ENCODE measurements at places on chromosomes 4 and X.

DNA sequence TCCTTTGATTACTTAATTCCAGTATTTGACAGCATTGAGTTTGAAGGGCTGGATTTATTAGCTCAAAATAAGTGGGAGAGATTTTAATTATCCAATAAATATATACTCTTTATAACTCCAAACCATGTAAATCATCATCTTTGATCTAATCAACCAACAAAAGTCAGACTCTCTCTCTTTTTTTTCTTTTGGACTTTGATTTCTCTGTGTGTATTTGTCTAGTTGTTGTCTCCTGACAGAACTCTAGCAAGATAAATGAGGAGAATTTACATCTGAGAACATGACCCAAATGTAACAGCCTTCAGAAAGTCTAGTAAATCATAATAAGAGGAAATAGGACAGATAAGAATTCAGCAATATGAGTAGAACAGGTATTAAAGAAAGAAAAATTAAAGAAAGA, 567.1 kb downstream of the PPARGC1A start:
- DNase-seq, result no peak

GRCh38 chr4:1447676-1448588, 41.7 kb upstream of the NKX1-1 start:
- DNase-seq, result no peak

DNA sequence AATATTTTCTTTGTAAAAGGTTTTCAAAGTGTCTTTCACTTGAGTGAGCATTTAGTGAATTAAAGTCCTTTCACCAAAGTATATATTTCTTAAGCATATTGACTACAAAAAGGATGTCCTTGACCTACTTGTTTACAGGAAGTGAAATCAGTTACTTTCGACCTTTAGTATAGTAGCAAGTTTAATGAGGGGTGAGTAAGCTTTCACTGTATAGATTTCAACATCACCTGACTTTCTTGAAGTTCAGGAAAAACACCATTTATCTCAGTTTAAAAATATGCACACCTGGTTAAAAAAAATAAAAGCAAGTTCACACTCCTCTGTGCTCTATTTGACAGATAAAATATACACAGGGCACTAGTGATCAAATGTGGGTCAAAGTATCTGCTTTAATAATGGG, 88.1 kb downstream of the CCSER1 start:
- DNase-seq, result no peak

- no peak for DNase-seq
These were observed 24.4 kb upstream of the SMARCA5 start for GRCh38 chr4:143489106-143489505.

GRCh38 chrX:39643550-39643949, 454.2 kb downstream of the BCOR start:
- DNase-seq, result no peak

GRCh38 chrX:107654872-107655761, 26.8 kb downstream of the PRPS1 start:
- DNase-seq, result no peak

GRCh38 chrX:12921886-12922598, 15.6 kb downstream of the TLR8 start:
- DNase-seq, result no peak

DNA sequence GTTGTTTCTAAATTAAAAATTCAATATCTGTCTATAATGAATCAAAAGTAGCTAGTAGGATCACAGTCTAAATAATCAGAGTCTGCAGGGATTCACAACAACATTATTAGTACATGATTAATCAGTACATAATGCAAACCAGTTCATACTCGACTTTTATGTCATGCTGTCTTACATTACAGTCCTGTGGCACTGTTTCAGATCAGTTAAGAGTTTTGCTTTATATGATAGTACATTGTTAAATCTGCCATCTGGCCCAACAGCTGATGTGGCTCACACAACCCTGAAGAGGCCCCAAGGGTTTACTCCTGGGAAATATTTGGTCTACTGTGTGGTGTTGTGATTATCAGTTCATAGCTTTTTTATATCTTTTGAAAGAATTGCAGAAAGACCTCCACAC, 247.1 kb upstream of the ETNPPL start:
- no peak for DNase-seq

- DNase-seq, result no peak
These were observed 9.2 kb upstream of the CXorf66 start for GRCh38 chrX:139974471-139974870.

DNA sequence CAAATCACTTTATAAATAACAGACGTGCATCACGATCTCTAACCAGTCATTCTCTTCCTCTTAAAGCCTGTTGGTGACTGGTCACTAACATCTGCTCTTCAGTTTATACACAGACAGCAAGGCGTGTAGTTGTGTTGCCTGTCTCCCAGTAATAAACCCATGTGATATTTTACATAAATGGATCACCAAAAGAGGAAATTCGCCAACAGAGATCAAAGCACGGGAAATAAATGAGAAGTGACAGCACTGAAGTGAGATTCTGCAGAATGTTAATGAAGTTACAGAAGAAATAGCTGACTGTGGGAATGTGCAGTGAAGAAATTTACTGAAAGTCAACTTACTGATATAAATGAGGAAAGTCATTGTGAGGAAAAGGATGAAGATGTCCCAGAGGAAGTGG, 47.0 kb downstream of the AFF1 start:
- no peak for DNase-seq

DNA sequence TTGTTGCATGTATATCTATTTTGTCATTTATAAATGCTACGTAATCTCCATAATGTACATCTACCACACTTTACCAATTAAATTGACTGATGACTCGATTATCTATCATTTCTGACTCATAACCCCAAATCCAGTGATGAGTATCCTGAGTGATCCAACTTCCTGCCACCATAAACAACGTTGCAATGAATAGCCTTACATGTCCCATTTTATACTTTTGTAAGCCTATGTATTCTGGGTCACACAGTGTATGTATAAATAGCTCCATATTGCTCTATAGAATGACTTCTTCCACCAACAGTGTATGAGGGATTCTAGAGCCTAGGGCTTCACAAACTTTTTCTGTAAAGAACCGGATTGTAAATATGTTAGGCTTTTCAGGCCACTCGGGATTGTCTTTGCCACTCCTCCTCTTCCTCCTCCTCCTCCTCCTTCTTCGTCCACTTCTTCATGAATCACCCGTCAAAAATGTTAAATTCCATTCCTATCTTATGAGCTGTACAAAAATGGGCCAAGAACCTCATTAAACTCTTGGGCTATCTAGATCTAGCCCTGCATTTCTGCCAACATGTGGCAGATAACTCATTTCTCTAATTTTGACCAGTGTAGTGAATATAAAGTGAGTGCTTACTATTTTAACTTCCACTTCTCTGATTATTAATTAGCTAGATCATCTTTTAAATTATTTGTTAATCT, 672.2 kb upstream of the AMOT start:
- DNase-seq, result no peak

All from NCI-H187 treated with DMSO at 0.1 percent for 48 hours (cell line).